ENCODE measurements at places on chromosomes 1 and 21.

GRCh38 chr1:56719171-56719570, 74.1 kb downstream of the PRKAA2 start:
- DNase-seq: no peak

- DNase-seq: no peak
These were observed 27.8 kb downstream of the FBXO42 start for GRCh38 chr1:16324456-16324890.

DNA sequence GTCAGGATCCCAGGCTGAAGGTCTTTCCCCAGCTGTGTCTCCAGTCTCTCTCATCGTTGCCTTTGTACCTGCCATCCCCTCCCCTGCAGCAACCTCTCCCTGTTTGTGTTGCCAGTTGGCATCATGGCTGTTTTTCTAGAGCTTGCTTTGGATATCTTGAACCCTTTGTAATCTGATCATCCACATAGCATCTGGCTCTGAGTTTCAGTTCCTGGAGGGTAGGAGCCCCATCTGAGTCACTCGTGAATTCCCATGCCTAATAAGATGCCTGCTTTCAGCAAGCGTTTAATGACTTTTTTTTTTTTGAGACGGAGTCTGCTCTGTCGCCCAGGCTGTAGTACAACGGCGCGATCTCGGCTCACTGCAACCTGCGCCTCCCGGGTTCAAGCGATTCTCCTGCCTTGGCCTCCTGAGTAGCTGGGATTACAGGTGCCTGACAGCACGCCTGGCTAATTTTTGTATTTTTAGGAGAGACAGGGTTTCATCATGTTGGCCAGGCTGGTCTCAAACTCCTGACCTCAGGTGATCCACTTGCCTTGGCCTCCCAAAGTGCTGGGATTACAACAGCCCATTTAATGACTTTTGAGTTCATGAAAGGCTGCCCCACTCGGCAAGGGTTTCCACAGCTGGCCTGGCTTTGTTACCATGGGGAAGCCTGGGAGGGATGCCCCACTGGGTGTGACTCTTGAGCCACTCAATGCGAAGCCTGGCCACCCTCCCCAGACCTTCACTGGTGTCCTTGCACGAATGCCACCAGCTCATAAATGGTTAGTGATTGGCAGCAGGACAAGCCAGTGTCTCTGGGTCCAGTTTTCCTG, 11.9 kb downstream of the ALPL start:
- DNase-seq: peak; percentile 74

DNA sequence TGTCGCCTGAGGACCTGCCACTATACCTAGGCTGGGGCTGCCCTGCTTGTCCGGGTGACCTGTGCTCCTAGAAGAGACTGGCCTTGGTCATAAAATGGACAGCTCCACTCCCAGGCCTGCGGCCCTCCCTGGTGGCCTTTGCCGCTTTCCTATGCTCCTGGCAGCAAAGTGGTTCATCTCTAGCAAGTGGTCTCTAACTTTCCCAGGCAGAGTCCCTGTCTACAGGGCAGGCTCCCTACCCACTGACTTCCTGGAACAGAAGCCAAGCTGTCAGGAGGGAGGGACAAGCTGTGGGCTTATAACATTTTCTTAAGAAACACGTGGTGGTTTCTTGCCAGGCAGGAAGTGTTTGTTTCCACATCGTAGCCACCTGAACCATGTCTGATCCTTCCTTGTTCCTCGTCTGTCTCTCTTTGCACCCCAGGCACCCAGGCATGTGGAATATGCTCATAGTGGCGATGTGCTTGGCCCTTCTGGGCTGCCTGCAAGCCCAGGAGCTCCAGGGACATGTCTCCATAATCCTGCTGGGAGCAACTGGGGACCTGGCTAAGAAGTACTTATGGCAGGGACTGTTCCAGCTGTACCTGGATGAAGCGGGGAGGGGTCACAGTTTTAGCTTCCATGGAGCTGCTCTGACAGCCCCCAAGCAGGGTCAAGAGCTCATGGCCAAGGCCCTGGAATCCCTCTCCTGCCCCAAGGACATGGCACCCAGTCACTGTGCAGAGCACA, 10.1 kb downstream of the H6PD start:
- DNase-seq: peak; percentile 37

GRCh38 chr1:9539829-9540550, 725 bp downstream of the SLC25A33 start:
- peak; percentile 91 for DNase-seq

GRCh38 chr1:147757015-147757990, 3.1 kb downstream of the GJA5 start:
- DNase-seq: no peak

DNA sequence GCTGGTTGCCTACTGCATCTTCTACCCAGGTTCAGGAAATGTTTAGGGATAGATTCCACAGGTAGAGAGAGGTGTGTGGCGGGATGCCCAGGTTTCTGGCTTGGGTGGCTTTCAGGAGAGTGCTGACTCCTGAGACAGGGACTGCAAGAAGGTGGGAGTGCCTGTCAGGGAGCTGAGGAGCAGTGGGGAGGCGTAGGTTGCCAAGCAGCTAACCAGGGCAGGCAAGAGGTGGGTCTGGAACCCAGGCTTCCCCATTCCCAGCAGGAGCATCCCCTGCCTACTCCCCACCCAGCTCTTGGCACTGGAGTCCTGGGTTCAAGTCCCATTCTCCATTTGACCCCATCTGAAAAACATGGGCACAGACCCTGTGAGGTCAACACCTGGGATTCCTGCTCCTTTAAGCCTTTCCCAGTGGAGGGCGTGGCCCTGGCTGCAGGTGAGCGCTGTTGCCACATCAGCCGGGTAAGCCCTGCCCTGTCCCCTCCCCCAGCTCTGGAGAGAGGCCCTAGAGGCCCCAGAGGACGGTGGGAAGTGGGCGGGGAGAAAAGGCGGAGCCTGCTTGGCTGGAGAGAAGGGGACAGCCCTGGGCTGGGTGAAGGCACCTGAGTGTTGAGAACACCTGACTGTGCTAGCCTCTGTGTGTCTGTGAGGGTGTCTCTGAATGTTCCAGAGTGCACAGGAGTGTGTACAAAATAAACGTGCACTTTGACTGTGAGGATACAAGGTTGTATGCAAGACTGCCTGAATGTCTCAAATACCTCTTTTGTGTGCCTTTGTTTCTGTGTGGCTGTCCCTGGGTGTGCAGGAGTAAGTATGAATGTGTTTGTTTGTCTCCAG, 14.0 kb upstream of the SYNC start:
- DNase-seq: peak; percentile 33

DNA sequence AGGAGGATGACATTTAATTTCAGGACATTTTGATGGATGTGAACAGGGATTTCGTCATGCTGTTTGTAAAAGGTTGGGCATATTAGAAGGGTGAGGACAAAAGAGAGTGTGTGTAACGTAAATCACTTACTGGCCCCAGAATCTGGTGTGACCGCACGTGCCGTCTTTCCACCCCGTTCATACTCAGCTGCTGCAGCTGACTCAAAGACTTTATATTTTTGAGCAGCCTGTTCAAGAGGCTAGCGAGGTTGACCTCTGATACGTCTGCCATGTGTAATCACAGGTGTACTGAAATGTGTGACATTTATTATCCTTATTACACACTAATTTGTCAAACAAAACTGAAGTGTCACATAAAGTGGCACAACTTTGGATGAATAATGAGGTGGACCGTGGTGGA, 66.5 kb upstream of the ERRFI1 start:
- no peak for DNase-seq

DNA sequence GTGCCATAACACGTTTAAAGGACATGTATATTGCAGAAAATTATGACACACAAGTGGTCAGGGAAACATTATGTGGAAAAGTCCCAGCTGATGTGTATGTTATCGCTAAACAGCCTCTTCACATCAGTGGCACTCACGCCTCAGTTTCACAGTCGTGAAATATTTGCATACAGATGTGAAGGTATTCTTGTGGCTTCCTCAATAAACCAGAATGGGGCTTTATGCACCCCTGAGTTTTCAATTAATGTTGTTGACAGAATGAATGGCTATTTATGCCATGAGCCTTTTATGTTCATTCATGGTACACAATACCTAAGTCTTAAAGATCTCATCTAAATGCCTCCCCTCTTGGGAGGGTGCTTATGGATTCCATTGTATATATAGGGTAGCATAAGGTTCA, 202.1 kb upstream of the ADGRL2 start:
- DNase-seq: no peak

DNA sequence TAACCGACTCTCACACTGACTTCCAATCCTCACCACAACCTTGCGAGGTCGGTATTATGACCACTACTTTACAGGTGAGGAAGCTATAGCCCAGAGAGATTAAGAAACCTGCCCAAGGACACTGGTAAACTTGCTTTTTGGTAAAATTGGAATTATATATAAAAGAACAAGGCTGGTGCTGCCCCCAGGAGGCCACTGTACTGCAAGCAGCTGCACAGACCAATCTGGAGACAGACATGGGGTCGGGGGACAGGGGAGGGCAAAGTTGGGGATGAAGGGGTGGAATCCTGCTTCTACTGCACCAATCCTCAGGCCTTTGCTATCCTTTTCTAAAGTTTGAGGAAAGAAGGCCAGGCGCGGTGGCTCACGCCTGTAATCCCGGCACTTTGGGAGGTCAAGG, 280.8 kb downstream of the SPATA17 start:
- DNase-seq: no peak

DNA sequence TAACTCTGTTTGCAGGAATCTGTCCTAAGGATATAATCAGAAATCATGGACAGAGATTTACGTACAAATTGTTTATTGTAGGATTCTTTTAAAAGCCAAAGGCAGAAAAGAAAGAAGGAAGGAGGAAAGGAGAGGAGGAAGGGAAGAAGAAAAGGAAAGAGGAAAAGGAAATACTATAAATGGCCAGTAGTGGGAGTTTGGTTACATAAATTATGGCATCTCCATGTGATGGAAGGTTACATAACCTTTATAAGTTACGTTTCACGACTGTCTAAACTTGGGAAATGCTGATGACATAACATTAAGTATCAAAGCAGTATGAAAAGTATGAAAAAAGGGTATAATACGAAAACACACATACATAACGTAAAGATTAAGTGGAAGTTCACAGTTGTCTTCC, 39.0 kb downstream of the SMYD2 start:
- DNase-seq: peak; percentile 12

GRCh38 chr1:230243146-230243545, 176.1 kb downstream of the GALNT2 start:
- no peak for DNase-seq

All from suppressor macrophage treated with lipopolysaccharide for 1 hour (primary cell).